ENCODE measurements at places on chromosomes 6 and 20.

- no peak for DNase-seq
Observed at GRCh38 chr20:59320426-59320825, 20.0 kb downstream of the EDN3 start.

GRCh38 chr6:30515106-30515505, 25.8 kb downstream of the HLA-E start:
- DNase-seq: no peak

DNA sequence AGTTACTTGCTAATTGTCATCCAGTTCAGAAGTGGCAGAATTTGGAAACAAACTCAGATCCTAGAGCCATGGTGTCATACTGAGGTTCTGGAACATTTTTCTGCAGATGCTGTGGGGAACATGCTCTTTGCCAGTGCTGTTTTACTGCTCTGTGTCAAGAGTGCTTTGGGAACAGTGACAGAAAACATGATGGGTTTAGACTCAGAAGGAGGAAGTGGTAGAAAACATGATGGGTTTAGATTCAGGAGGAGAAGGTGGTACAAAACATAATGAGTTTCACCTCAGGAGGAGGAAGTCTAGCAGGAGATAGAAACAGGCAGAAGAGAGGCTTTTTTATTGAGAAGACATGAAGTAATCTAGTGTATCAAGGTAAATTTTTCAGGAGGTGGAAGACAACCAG, 815.5 kb downstream of the DHX35 start:
- DNase-seq: no peak

- no peak for DNase-seq
Observed at GRCh38 chr6:60991427-60992028, 1294.5 kb downstream of the KHDRBS2 start.

DNA sequence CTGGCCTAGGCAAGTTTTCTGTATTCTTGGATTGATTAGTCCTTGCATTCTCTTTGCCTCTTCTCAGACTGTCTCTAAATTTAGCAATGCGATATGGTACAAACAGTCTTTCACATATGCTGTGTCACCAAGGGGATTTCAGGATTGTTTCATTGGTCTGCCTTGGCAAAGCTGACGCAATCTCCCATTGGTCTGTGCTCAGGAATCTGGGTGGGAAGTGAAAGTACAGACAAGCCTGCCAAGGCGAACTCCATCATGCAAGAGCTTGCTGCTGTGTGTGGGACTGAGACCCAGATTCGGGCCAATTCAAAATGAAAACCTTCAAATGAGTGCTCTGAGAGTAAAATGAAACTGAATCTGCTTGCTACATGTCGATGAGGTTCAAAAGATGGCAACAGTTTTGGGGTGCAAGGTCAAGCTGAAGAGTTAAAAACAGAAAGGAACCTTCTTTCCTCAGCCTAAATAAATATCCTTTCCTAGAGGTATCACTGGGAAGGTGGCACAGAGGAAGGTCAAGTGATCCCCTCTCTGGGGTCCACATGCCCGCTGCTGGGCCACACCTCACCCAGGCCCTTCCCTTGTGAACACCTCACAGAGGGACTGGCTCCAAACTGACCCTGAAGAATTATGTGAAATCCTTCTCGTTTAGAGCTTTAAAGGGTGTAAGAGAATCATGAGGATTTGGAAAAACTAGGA, 198.8 kb upstream of the PREP start:
- DNase-seq: peak; percentile 80

DNA sequence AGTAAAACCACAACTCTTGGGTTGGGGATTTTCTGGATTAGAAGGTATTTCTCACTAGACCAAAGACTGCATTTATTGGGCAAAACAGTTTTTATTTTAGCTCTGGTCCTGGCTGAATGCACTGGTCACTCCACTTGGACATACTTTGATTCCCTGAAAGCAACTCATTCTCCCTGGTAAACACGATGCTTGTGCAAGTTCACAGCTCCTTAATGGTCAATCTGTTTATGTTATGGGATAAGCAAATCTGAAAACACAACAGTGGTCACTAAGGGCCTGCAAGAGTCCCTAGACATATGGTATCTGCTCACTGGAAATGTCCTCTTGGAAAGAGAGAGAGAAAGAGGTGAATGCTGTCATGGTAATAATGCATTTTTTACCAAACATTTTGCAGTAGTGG, 559.8 kb downstream of the CDH26 start:
- DNase-seq: no peak

GRCh38 chr6:46465294-46466165, 25.7 kb downstream of the RCAN2 start:
- no peak for DNase-seq
